HFFc6 (cell line): ENCODE measurements at places on chromosomes 16 and 17. TPM values are rescaled to one million over a fixed set of nuclear protein-coding genes. Genes with fewer than 3 reads are reported as not detected.

The PARD6A gene
- 0.55 to 1.3 TPM (median 1.0 TPM) in 3 replicates for total RNA-seq

The KCNJ2 gene
- total RNA-seq, result 0.39 to 0.61 TPM (median 0.41 TPM) in 3 replicates

GRCh38 chr17:60529806-60530205 lies 3.8 kb upstream of the APPBP2 start:
- no peaks in the 10 kb centered on the region; the same call in 1 of the 2 replicates for H3K27me3 ChIP-seq
- no peak for DNase-seq
- peaks cover 7% of the 10 kb centered on the region for H3K36me3 ChIP-seq

The CBLN1 gene
- total RNA-seq, result not detected in 3 replicates

The ANKRD40CL gene
- not detected in 3 replicates for total RNA-seq

The KRTAP2-1 gene
- 0.38 to 0.71 TPM in 2 of 3 replicates, not detected in the other for total RNA-seq

GRCh38 chr17:79931817-79932309 lies 92.6 kb upstream of the CBX4 start:
- no peaks in the 10 kb centered on the region for H3K4me1 ChIP-seq
- H3K4me3 ChIP-seq, result no peak overlapping the region
- no peak overlapping the region for H3K27ac ChIP-seq
- no peaks in the 10 kb centered on the region for H3K36me3 ChIP-seq

The STH gene
- not detected in 3 replicates for total RNA-seq

- H3K4me3 ChIP-seq, result no peak overlapping the region
- peaks cover 5% of the 10 kb centered on the region for H3K27me3 ChIP-seq
- no peak overlapping the region for H3K27ac ChIP-seq
- no peaks in the 10 kb centered on the region for H3K4me1 ChIP-seq
- H3K36me3 ChIP-seq, result no peaks in the 10 kb centered on the region
Measured at GRCh38 chr16:46850619-46851555, 19.9 kb upstream of the C16orf87 start.

DNA sequence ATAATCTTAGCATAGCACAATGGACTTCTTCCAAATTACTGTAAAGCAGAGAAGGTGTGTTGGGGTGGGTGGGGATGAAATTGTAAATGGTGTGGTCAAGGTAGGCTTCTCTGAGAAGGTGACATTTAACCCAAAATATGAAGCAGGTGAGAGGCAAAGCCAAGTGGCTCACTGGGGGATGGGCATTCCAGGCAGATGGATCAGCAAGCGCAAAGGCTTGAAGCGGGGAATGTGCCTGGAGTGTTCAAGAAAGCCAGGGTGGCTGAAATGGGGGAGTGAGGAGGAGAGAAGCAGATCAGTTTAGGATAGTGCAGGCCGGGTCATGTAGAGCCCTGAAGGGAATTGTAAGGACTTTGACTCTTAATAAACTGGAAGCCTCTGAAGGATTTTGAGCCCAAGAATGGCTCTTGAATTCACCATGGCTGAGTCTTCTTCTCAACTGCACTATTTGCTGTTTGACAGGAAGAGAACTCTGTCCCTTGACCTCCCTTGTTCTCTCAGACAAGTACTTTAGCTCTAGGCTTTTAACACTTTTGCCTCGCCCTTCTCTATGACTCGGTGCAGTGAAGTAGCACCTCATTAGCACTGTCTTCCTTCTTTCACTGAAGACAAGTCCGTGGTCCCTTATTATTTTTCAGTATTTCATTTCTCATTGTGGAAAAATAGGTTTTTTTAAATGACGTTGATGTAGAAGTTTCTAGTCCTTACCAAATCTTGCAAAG lies 14.7 kb downstream of the CACNG3 start:
- peaks cover 5% of the 10 kb centered on the region; the same call in 1 of the 2 replicates for H3K36me3 ChIP-seq
- no peaks in the 10 kb centered on the region for H3K4me1 ChIP-seq
- H3K27ac ChIP-seq, result no peak overlapping the region
- no peak overlapping the region for H3K4me3 ChIP-seq
- no peaks in the 10 kb centered on the region; the same call in 1 of the 2 replicates for H3K27me3 ChIP-seq
- no peak for DNase-seq

- H3K4me1 ChIP-seq, result peaks cover 21% of the 10 kb centered on the region
- no peaks in the 10 kb centered on the region for H3K36me3 ChIP-seq
- peak overlapping the region; percentile 85; the same call in 1 of the 2 replicates for H3K4me3 ChIP-seq
- H3K27ac ChIP-seq, result peak overlapping the region; percentile 98
- no peak for DNase-seq
Measured at GRCh38 chr16:68236137-68236825, 354 bp upstream of the ESRP2 start.

- DNase-seq, result peak; percentile 65
- H3K4me1 ChIP-seq, result peaks cover 25% of the 10 kb centered on the region
- H3K36me3 ChIP-seq, result peaks cover 10% of the 10 kb centered on the region
- H3K27ac ChIP-seq, result peak overlapping the region; percentile 34
- H3K4me3 ChIP-seq, result peak overlapping the region; percentile 16
Measured at GRCh38 chr17:61574542-61575351, 16.3 kb downstream of the NACA2 start.

DNA sequence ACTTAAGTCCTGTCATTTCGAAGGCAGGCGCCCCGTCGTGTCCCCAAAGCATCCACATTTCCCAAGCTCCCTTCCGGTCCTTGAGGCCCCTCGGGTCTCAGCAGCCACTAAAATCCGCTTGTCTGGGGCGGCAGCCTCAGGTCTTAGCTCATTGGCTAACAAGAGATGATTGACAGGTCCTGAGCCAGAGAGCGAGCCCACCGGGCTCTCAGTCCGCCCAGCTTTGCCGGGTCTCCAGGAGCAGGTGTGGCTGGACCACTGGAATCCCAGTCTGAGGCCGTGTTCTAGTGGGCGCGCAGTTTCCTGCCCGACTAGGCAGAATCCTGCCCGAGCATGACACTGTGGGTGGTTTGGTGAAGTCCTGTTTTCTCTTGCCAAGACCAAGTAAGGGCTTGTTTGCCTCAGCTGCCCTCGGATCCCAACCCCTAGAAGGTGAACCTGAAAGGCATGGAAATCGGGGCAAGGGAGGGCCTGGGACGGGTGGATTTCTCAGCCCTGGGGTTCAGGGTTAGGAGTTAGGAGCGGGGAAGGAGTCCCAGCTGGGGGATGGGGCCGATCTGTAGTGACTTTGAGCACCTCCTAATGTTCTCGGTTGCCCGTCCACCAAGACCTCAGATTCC lies 42.8 kb downstream of the MRC2 start:
- H3K4me3 ChIP-seq, result no peak overlapping the region
- H3K27ac ChIP-seq, result no peak overlapping the region
- no peaks in the 10 kb centered on the region; the same call in 1 of the 2 replicates for H3K27me3 ChIP-seq
- H3K36me3 ChIP-seq, result peaks cover 21% of the 10 kb centered on the region
- H3K4me1 ChIP-seq, result peaks cover 25% of the 10 kb centered on the region

The MBTPS1 gene
- 100 to 119 TPM (median 114 TPM) in 3 replicates for total RNA-seq

The NOG gene
- 18.6 and 19.4 TPM in 2 replicates for total RNA-seq

DNA sequence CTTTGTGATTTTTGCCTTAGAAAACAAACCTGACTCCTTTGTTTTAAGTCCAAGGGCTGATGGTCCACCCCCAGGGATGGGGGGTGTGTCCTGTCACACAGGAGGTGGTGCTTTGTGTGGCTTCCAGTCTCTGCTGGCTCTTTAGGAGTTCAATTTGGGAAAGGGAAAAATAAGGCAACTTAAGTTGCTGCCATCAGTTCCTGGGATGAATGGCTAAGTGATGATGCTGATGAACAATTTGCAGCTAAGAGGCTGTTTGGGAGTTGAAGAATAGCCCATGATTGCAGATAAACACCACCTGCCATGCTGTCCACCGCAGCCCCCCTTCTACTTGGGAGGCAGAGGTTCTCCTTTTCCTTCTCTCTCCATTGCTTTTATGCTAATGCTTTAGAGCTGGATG lies 40.2 kb downstream of the ARL4D start:
- H3K27me3 ChIP-seq, result no peaks in the 10 kb centered on the region; the same call in 1 of the 2 replicates
- H3K36me3 ChIP-seq, result no peaks in the 10 kb centered on the region
- H3K4me3 ChIP-seq, result no peak overlapping the region
- H3K4me1 ChIP-seq, result peaks cover 26% of the 10 kb centered on the region
- DNase-seq, result no peak
- H3K27ac ChIP-seq, result no peak overlapping the region

The CMTM2 gene
- total RNA-seq, result not detected in 3 replicates

The CCDC144A gene
- 0.24 to 0.31 TPM in 2 of 3 replicates, not detected in the other for total RNA-seq

The RAB26 gene
- total RNA-seq, result 0.39 to 0.75 TPM in 2 of 3 replicates, not detected in the other

DNA sequence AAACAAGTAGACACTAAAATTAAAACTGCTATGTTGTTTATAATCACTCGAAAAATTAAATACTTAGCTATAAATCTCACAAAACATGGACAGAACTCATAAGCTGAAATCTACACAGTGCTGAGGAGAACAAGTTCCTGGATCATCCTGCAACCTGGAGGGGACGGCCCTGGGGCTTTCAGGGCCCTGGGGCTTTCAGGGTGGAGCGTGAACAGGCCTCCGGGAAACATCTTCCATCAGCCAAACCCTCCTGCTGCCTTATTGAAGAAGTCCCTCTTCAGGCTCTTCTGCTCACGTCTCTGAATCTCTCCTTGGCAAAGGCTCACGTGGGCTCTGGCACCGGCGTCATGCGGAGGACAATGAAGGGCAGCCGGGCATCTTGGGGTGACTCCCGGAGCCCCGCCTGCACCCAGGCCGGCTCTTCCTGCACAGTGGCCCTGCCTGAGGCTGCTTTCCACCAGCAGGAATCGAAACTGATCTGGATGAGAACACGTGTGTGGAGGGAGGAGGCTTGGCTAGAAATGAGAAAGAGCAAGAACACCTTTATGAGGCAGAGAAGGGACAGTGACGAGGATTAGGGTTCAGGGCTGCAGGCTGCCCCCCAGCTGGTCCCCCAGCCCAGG lies 127.3 kb downstream of the CDRT15L2 start:
- peaks cover 7% of the 10 kb centered on the region; the same call in 1 of the 2 replicates for H3K4me1 ChIP-seq
- peaks cover 4% of the 10 kb centered on the region for H3K27me3 ChIP-seq
- H3K36me3 ChIP-seq, result no peaks in the 10 kb centered on the region

GRCh38 chr17:2903193-2903974 lies 107.1 kb downstream of the RAP1GAP2 start:
- H3K27me3 ChIP-seq, result peaks cover 2% of the 10 kb centered on the region; the same call in 1 of the 2 replicates
- H3K4me1 ChIP-seq, result no peaks in the 10 kb centered on the region; the same call in 1 of the 2 replicates
- no peak overlapping the region for H3K4me3 ChIP-seq

DNA sequence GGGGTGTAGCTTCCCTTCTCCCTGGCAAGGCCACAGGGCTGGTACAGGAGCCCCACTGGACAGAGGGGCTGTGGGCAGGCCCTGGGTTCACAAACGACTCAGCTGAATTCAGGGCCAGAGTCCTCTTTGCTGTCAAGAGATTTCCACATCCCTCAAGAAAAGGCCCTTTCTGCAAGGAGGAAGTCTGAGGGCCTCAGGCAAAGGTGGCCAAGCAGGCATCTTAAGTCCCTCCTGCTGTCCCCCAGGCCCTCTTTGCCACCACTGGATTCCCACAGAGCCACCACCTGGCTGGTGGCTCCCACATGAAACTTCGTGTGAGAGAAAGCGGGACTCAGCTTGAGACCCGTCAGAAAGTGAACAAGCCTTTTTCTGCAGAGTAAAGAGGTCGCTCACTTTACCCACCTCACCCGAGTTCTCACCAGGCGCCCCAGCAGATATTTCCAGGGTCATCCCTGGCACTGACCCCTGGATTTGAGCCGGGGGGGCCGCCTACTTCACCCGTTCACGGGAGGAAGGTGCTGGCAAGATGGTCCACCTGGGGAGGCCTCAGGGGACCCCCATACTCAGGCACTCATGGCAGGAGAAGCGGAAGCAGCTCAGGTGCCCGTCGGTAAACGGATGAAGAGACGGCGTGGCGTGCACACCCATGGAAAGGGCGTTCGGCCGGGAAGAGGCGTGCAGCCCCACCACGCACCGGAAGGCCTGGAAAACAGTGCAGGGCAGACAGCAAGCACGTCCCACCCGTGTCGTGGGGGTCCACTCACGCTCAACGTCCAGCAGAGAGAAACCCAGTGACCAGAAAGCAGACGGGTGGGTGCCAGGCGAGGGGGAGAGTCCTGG lies 3.6 kb downstream of the RNF166 start:
- peaks cover 22% of the 10 kb centered on the region for H3K4me1 ChIP-seq
- H3K27ac ChIP-seq, result no peak overlapping the region
- H3K27me3 ChIP-seq, result no peaks in the 10 kb centered on the region; the same call in 1 of the 2 replicates
- H3K4me3 ChIP-seq, result no peak overlapping the region
- H3K36me3 ChIP-seq, result no peaks in the 10 kb centered on the region

The TPSG1 gene
- total RNA-seq, result not detected in 3 replicates

DNA sequence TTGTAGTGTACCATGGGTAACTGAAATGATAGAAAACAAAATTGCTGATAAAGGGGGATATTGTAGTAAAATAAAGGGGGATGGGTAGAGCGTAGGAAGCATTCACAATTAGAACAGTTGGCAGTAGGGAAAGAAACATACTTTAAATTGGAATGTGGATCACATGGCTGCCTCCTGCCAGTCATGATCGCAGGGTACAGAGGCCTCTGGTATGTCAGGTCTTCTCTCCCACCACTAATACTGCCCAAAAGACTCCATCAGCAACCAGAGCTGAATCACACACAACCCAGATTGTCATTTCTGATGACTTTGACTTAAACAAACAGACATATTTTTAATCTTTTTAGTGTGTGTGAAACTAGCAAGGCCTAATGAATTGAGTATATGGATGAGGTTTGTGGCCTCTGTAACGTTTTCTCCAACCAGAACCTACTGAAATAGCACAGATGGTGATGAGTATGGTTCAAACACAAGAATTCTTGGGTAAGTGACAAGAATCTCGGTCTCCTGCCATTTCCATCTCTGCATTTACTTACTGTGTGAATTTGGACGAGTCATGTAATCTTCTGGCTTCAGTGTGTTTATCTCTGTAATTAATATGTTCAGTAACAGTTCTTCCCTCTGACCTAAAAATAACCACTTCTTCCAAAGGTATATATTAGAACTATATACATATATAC lies 112.6 kb downstream of the USP22 start:
- H3K27ac ChIP-seq, result no peak overlapping the region
- no peaks in the 10 kb centered on the region for H3K36me3 ChIP-seq
- H3K4me1 ChIP-seq, result peaks cover 39% of the 10 kb centered on the region
- no peaks in the 10 kb centered on the region for H3K27me3 ChIP-seq
- no peak for DNase-seq

DNA sequence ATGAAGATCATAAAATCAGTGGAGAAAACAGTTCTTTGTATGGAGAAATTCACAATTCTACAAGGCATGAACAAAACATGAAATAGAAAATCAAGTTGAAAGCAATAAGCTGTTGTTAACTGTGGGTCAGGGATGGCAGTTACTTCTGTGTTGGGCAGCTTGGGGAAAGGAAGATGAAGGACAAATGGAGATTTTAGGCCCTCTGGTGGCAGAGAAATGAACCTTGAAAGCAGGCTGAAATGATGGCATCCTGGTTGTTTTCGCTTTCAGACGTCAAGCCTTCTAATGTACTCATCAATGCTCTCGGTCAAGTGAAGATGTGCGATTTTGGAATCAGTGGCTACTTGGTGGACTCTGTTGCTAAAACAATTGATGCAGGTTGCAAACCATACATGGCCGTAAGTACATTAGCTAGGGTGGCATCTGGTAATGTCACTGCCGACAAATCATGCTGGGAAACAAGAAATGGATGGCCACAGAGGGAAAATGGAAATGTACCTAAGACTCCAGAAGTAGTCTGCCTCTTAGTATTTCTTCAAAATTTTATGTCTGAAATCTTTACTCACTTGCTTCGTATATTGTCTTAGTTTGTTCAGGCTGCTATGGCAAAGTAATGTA lies 108.9 kb downstream of the MAP2K6 start:
- H3K27me3 ChIP-seq, result peaks cover 2% of the 10 kb centered on the region; the same call in 1 of the 2 replicates
- DNase-seq, result peak; percentile 43
- H3K4me1 ChIP-seq, result peaks cover 13% of the 10 kb centered on the region; the same call in 1 of the 2 replicates
- no peaks in the 10 kb centered on the region for H3K36me3 ChIP-seq
- H3K4me3 ChIP-seq, result peak overlapping the region; percentile 68
